ENCODE measurements at places on chromosomes 16 and 17.
A peak's percentile ranks its signal among the peaks of the same experiment; 100 is the strongest.

- DNase-seq = no peak
Observed at GRCh38 chr16:71425746-71426068, 16.1 kb downstream of the TLE7 start.

GRCh38 chr17:49249292-49249794 lies 18.8 kb upstream of the PHOSPHO1 start:
- DNase-seq = no peak

DNA sequence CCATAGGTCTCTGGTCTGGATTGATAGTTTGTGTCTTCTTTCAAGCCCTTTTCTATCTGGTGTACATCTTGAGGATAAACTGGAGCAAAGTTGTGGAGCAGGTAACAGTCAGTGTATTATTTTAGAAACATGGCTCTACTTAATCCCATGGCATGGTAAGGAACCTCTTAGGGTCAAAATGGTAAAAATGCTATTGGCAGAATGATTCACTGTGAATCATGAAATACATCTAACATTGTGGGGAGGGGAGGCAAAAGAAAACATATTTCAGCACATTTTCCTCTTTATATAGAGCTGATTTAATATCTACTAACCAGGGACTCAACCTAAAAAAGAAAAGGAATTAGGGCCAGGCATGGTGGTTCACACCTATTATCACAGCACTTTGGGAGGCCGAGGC lies 17.9 kb upstream of the ALDH3A2 start:
- DNase-seq = no peak

DNA sequence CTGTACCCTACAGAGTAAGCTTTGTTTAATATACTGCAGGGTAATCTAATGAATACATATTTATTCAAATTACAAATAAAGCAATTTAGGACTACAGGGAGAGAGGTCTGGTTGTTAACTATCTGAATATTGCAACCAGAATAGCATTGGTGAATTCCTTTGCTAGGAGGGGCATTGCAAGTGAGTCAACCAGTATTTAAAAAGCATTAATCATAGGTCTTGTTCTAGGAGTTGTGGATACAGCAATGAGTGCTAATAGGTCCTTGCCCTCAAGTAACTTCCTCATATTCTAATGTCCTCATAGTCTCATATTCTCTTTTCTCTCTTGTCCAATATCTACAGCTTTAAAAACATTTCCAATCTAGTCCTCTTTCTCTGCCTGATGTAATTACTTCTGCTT lies 531.4 kb downstream of the CDH11 start:
- no peak for DNase-seq

- DNase-seq = no peak
Observed at GRCh38 chr17:55228683-55229192, 36.0 kb upstream of the HLF start.

DNA sequence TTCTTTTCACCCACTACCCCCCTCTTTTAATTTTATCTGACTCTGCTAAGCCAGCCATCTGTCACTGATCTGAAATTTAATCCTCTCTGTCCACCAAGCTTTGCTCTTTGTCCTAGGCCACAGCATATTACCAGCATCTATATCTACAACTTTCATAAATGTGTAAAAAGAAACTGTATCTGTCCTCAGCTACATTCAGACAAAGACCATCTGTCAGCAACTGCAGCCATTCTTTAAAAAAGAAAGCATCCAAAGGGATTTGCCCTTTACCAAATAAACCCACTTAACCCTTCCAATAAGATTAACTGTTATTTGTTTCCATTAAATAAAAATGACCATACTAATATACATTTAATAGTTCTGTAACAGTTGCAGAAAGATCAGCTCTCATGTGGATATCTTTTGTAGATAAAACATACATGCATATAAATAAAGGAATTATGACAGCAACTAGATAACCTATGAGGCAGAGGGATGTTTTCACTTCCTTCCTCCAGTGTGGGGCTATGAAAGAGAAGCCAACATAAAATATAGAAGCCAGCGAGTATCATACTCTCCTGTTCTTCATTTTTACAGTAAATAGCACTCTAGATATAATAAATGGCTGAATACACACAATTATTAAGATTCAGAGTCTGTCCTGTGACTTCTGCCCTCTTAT lies 602.5 kb upstream of the SALL1 start:
- DNase-seq = no peak

DNA sequence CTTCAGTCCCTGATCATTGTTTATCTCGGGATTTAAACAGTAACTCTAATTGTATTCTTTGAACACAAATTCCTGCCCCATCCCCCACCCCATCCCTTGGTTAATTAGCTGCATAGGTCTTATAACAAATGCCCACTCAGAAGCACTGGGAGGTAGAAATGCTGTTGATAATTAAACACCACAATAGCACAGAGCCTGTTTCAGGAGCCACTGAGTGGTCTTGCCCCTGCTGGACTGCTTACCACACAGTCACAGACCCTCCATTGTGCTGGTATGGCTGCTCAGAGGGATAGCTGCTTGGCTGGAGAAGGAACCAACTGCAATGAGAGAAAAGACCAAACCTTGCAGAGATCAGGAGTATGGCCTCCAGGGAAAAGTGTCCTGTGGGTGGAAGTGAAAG lies 214.1 kb downstream of the ANKFN1 start:
- no peak for DNase-seq

GRCh38 chr17:55433629-55434422 lies 12.2 kb upstream of the MMD start:
- DNase-seq = no peak

DNA sequence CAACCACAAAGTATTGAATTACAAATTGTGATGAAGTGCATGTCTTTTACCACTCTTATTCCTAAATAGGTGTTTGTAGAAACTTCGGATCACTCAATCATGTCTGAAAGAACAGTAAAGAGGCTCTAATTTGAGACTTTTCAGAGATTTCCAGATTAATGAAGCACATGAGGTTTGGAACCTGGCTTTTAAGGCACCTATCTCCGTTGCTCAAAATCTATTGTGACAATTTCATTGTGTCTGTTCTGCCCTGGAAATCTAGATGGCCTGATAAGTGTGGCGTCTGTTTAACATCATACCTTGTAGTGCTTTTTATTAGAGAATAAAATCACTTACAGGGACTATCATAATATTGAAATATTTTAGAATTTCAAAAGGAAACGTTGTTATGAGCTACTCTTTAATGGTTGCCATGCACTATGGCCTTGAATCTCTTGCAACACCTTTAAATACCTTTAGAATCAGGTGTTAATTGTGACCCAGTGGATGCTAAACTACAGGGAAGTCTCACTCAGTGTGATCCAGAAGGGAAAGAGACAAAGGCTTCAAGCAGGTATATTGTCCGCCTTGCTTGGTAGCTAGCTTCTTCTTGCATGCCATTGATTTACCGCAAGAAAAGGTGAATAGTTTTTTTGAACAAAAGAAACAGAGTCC lies 210.3 kb downstream of the CNTNAP4 start:
- no peak for DNase-seq

GRCh38 chr17:45040459-45040858 lies 11.0 kb downstream of the DCAKD start:
- DNase-seq = no peak

DNA sequence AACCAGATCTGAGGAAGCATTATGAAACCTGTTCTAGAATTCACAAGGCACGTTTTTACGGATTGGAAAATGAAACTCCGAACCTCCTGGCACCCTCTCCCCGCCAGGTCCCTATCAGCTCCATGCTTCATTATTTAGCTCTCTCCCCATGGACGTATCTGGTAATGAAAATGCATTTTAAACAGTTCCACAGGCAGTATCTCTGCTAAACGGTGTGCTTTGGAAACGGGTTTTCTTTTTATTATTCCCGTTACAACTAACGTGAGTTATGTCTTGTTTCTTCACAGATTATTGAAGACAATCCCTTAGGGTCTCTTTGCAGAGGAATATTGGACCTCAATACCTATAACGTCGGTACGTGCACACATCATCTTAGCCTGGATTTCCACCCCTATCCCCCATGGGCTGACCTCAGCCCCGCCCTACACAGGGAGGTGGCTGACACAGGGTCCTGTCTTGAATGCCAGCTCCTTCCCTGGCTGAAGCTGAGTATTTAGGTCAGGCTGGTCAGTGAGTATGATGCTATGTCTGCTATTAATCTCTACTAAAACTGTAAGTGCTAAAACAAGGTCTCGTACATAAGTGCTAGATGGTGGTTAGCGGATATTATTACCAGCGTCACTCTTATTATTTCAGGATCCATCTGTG lies 82.9 kb downstream of the SDR42E1 start:
- no peak for DNase-seq

- no peak for DNase-seq
Observed at GRCh38 chr17:6523330-6523729, 33.0 kb downstream of the PITPNM3 start.

DNA sequence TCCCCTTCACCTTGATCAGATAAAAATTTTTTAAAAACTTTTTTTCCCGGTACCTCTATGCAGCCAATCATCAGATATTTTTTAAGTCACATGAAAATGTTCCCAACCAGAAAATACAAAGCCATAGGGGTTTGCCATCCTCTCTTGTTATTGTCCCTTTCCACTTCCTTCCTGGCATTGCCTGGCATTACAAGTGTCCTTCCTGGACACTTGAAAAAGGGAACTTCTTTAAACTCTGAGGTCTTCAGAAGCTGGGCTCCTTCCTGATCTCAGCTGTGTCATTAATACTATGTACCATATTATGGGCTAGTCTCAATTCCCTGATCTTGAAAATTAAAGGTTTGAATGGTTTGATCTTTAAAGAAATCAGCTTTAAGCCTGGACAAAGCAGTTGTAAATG lies 64.9 kb downstream of the TEX14 start:
- no peak for DNase-seq

DNA sequence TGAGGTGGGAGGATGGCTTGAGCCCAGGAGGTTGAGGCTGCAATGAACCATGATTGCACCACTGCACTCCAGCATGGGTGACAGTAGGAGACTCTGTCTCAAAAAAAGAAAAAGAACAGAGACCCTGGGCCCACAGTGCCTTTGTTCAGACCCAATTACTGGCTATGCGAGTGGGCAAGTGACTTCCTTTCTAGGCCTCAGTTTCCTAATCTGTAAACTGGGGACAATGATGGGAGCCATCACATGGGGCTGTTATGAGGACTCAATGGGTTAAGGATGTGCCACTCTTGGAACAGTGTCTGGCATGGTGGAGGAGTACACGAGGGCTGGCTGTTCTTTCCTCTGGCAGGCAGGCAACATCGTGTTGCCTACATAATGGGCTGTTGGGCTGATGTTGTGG lies 47.3 kb upstream of the NDRG4 start:
- no peak for DNase-seq

- peak; percentile 53 for DNase-seq
Observed at GRCh38 chr16:30184891-30185682, 1.7 kb downstream of the CORO1A start.

GRCh38 chr16:35386619-35387018 lies 1927.2 kb downstream of the TP53TG3F start:
- no peak for DNase-seq

GRCh38 chr16:50365791-50366575 lies 2.8 kb downstream of the BRD7 start:
- no peak for DNase-seq

GRCh38 chr17:7929158-7930023 lies at the start of gene KCNAB3:
KCNAB3 (minus strand) TSS chr17:7929856; CDS start chr17:7929435, 421 bp downstream.
- DNase-seq = peak; percentile 61

DNA sequence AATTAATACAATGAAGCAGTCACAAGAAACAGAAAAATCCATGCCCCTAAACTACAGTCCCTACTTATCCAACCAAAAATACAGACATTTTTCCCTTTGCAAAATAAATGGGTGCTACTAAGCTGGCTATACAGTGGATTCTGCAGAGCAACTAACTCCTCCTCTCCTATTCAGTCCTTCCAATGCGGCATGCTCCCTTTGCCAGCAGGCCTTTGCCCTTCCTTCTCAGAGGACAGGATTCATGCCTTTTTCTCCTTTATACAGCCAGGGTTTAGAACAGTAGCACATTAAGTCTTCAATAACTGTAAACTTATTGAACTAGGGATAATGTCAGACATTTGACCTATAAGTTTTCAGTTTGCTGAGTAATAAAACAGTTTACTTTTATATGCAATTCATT lies 70.2 kb downstream of the SMURF2 start:
- no peak for DNase-seq

DNA sequence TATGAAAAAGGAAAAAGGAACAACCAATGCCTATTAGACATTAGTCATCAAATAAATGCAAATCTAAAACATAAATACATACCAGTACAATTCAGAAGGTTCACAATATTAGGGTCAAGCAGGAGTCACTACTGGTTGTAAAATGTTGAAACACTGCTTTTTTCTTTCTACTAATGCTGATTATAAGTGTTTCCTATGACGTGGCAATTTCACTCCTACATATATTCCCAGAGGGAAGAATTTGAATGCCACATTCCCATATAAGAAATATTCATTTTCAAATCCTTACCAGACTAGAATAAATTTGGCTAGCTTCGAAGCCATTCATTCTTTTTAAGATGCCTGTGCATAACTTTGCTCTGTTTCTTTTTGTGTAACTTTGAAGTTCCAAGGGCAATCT lies 2.6 kb upstream of the KRTAP9-2 start:
- no peak for DNase-seq

DNA sequence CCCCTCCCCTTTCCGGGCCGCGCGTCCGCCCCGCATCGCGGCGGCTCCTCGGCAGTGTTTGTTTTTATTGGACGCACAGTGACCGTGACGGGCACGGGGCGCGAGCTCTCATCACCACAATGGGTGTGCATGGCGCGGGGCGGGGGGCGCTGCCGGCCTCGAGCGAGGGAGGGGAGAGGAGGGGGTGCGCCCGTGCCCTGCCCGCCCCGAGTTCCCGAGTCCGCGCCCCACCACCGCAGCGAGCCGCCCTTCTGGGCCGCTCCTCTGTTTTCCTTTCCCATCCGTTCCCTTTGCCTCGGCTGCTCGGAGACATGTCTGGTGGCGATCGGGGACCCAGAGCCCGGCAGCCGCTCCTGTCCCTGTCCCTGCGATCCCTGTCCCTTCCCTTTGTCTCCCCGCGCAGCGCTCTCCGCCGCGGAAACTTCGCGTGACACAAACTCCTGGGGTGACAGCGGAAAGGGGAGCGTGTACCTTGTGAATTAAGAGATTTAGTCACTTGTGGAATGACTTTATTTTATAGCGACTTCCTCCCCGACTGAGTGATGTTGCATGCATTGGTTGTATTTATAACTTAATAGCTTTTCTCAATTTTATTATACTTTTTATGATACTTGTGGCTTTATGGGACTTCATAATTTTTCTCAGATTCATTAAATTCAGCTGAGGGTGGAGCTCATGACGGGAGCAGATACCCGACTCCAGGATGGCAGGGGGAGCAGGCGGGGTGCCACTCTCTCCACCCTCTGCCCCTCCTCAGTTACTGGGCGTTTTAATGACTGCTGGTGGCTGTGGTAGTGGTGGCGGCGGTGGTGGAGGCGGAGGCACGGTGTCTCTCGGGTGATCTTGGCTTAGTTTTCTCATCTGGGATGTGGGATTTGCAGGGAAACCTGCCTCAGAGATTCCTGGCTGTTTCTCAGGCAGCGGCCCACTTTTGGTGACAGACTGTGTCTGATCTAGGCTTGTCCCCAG lies 40.8 kb downstream of the MRM1 start:
- no peak for DNase-seq

GRCh38 chr17:8185582-8186445 lies 4.2 kb downstream of the BORCS6 start:
- DNase-seq = peak; percentile 87

- no peak for DNase-seq
Observed at GRCh38 chr16:24228514-24228913, 27.6 kb upstream of the CACNG3 start.

- no peak for DNase-seq
Observed at GRCh38 chr17:64599827-64600226, 62.3 kb downstream of the SMURF2 start.

Measured in activated naive CD8-positive, alpha-beta T cell treated with anti-CD3 and anti-CD28 coated beads for 36 hours (primary cell).